Femur (tissue), 1 donor: ENCODE measurements at places on chromosomes 4 and X.

DNA sequence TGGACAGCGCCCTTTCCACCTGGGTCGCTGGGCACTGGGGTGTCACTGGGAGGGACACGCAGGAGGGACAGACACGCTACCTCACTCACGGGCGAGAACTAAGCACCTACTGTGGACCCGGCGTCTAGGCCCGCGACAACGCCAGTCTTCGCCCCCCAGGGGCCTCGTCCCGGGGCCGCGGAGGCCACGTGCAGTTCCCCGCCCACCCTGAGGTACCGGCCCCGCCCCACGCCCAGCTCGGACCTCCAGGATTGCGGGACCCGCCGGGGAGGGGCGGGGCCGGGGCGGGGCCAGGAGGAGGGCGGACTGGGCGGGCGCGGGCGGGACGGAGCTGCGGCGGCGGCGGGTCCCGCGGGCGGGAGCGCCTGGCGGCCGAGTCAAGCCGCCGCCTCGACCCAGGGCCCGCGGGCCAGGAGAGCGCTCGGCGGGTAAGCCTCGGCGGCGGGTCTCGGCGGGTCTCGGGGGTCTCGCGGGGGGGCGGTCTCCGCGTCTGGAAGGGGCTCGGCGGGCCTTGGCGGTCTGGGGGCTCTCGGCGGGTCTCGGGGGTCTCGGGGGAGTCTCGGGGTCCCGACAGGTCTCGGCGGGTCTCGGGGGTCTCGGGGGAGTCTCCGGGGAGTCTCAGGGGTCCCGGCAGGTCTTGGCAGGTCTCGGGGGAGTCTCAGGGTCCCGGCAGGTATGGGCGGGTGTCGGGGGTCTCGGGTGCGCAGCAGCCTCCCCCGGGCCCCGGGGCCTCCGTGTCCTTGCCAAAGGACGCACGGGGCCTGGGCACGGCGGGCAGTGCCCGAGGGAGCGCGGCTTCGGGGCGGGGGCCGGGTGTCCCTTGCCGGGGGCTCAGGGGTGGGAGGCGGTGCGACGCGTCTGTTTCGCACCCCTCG is at the start of gene SH3BP2:
SH3BP2 (plus strand) TSS at position 375 of the 875 bp plus-strand sequence. CDS start 27,533 bp downstream, outside the sequence.
- peak; percentile 87 for DNase-seq

DNA sequence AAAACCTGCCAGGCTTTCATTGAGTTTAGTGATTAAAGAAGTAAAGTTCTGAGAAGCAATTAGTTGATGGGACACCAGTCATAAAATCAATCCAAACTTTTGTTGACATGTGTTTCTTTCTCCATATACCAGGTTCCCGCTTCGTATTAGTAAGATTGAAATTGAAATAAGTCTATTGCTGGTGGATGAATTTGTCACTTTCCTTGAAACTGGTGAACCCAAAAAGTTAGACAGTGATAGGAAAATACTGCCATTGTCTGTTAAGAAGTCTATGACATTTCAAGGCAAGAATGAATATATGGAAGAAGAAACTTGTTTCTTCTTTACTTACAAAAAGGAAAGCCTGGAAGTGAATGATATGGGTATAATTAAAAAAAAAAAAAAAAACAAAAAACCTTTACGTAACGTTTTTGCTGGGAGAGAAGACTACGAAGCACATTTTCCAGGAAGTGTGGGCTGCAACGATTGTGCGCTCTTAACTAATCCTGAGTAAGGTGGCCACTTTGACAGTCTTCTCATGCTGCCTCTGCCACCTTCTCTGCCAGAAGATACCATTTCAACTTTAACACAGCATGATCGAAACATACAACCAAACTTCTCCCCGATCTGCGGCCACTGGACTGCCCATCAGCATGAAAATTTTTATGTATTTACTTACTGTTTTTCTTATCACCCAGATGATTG is at the start of gene CD40LG:
CD40LG (plus strand) TSS at position 482 of the 684 bp plus-strand sequence; CDS start at position 573, 91 bp downstream.
- DNase-seq: no peak

DNA sequence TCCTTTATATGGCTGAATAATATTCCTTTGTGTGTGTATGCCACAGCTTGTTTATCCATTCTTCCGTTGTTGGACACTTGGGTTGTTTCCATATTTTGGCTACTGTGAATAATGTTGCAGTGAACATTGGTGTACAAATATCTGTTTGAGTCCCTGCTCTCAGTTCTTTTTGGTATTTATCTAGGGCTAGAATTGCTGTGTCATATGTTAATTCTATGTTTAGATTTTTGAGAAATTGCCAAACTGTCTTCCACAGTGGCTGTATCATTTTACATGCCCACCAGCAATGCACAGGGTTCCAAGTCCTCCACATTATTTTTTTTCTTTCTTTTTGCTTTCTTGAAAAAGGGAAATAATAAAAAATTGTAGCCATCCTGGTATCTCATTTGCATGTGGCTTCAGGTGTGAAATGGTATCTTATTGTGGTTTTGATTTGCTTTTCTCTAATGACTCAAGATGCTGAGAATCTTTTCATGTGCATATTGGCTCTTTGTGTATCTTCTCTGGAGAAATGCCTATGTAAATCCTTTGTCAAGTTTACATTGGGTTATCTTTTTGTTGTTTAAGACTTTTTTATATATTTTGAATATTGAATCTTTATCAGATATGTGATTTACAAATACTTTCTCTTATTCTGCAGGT is 129.7 kb downstream of the RAPGEF2 start:
- DNase-seq: no peak

GRCh38 chr4:26120098-26120825 is 200.6 kb upstream of the RBPJ start:
- no peak for DNase-seq

DNA sequence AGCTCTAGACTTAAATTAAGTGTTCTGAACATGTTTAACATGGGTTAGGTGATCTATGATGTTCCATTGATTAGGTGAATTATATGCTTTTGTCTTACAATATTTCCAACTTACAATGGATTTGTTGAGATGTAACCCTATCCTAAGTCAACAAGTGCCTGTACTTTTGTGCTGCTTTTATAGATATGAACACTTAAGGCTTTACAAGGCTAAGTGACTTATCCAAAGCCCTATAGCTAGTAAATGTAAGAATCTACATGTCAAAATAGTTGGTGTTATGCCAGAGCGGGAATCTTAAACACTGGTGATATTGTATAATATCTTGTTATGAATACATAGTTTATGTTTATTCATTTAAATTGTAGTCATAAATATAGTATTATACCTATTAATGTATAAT is 1629.1 kb upstream of the IGFBP7 start:
- DNase-seq: no peak

- DNase-seq: no peak
Measured at GRCh38 chr4:12036450-12036849, 607.8 kb upstream of the HS3ST1 start.

DNA sequence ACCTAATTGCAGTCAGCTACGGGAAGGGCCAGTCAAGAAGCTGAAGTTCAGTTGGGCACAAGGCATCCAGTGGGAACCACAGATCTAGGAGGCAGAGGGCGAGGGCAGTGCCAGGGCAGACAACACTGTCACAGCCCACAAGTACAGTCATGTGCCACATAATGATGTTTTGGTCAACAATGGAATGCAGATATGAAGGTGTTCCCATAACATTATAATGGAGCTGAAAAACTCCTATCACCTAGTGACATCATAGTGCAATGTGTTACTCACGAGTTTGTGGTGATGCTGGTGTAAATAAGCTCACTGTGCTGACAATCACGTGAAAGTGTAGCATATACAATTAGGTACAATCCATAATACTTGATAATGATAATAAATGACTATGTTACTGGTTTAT is 4.5 kb upstream of the TMEM255A start:
- DNase-seq: no peak

DNA sequence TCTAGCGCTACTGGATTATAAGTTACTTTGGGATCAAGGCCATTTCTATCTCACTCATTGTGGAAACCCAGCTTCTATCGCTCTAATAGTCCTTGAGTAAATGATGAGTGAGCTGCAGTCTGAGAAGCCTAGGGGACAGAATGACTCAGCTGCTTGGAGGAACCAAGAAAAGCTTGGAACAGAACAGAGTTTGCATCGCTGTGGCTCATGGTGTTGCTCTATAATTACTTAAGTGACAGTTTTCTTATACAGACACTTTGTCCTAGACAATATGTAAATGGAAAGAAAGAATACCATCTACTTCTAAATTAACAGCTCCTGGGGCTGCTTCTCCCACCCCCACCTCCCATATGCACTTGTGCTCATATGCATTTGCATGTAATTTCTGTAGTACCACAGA is 156.9 kb downstream of the SLIT2 start:
- no peak for DNase-seq

DNA sequence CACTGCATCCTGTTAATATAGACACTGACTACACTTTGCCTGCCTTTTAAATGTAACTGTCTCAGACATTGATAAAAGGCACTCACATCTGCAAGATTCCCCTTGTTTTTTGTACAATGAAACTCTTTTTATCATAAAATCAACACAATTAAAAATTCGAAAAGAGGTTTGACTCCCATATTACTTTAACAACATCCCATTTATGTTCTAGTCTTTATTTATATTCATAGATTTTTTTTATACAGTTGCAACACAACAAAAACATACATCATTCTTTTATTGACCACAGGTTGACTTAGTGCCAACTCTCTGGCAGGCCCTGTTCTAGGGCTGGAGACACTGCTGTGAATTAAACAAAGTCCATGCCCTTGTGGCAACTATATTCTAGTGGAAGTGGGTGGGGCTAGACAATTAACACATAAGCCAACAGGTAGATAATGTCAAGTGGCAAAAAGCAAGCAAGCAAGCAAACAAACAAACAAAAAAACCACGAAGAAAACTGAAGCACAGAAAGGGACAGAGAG is 36.8 kb downstream of the ANK2 start:
- no peak for DNase-seq

DNA sequence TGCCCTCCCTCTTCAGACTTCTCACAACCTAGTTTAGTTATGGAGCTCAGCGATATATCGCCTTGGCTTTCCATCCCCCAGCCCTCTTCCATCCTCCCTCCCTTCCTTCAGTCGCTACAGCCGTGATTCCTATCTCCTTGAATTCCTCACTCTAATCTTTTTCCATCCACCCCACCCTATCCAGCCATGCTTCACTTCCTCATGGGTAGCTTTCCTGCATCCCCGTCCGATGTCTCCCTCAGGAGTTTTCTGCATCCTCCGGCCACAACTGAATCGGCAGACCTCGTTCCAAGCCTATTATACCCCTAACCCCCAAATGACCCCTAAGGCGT is 456 bp downstream of the SNX12 start:
- DNase-seq: no peak

DNA sequence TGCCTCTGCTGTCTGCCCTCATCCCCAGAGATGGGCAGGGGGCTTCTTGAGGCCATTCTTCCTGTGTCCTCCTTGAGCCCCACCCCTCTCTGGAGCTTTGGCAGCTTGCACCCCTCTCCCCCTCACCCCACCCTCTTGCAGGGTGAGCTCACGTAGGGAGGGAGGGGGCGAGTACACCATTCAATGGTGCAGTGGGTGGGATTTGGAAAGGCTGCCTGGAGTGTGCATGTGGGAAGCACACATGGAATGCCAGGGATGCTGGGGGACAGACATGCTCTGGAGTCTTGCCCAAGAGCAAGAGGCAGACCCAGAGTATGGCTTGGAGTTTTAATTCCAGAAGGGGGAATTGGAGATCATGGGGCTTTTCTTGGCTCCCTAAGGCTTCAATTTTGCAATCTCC is 5.6 kb downstream of the PAK3 start:
- no peak for DNase-seq

GRCh38 chrX:141405853-141406492 is 163.7 kb upstream of the SPANXC start:
- DNase-seq: no peak
